Type B pancreatic cell (in vitro differentiated cells): ENCODE measurements at places on chromosomes 1 and 21.

- peak; percentile 52 for DNase-seq
Observed at GRCh38 chr1:203276408-203276807, 28.9 kb upstream of the BTG2 start.

DNA sequence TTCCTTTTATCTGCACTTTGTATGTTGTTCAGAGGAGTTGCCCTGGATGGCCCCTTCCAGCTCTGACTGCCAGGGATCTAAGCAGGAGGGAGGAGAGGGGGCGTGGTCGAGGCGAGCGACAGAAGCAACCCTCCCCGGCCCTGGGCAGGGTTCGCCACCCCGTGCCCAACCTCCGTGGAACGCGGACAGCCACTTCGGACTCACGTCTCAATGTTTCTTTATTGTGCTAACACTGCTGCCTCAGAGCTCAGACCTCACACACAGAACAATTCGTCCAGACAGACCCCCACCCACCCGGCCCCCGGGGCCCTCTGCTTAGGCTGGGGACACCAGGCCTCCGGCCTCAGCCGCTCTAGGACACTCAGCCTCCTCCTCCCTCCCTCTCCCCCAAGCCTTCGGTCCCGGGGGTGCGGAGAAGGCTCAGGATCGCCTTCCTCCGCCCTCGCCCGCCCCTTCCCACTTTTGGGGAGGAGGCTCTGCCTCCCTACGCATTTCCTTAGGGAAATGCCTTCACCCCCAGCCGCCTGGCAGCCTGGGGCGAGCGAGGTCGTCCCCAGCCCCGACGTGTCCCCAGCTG, 8.3 kb downstream of the VSIG8 start:
- no peak for DNase-seq

- no peak for DNase-seq
Observed at GRCh38 chr21:36070999-36071398, 1.2 kb downstream of the CBR1 start.

DNA sequence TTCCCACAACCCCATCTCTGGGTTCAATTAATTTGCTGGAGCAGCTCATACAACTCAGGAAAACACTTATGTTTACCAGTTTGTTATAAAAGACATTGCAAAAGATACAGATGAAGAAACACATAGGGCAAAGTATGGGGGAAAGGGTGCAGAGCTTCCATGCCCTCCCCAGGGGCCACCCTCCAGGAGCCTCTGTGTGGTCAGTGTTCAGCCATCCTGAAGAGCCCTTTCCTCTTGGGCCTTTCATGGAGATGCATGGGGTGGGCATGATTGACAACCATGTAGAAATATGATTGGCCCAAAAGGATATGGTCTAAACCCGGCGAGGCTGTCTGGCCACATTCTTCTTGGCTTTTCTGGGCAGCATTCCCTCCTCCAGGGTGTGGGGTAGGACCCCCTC, 56.8 kb upstream of the PDE9A start:
- no peak for DNase-seq

DNA sequence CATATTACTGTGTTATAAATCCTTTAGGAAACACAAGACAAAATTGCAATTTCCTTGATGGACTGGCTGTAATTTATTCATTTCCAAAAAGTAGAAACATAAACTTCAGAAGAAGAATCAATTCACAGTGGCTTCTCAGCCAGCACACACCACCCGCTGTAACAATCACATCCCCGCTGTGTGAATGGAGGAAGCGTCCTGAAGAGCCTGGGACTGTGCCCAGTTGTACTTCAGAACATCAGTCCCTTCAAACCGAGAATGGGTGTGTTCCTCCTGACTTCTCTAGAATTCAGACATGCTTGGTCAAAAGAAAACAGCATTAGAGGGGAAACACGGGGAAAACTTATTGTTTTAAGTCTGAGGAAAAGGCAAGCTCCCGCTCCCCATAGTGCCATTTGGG, 28.8 kb upstream of the CD84 start:
- no peak for DNase-seq

- DNase-seq, result no peak
Observed at GRCh38 chr1:154320882-154321608, at the start of gene AQP10. TSS of gene AQP10 (plus strand) at chr1:154321093. CDS start at chr1:154321156, 63 bp downstream.

DNA sequence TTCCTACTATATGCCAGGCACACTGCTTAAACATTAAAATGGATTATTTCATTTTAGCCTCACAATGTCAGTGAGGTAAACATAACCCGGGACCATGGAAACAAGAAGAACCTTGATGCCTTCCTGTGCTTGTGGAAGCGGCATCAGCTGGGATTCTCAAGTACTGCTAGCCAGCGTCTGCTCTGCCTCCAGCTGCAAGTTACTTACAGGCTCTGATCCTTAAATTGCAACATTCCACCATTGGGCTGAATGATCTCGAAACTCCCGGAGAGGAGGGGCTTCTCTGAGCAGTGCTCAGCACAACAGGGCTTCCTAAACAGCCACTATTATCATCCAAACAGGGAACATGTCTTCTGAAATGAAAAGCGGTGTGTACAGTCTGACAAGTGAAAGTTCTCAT, 6.7 kb upstream of the MAN1C1 start:
- DNase-seq, result peak; percentile 8

DNA sequence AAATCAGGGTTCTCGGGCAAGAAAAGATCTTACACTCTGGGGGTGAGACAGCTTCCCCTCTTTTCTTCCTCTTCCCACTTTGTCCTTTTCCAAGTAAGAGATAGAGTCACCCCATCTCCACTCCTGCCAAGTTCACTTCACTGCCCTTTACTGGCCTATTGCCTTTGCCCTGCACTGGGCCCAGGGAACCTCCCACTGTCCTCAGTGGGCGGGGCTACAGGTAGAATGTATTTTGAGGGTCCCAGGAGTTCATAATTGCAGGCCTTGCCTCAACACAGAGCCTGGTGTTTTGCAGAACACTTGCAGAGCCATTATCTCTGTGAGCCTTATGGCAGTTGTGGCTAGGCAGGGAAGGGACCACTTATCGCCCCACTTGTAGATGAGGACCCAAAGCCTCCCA, 3.3 kb downstream of the AMPD2 start:
- no peak for DNase-seq

- DNase-seq, result no peak
Observed at GRCh38 chr1:2506901-2507565, 19.4 kb downstream of the PANK4 start.

DNA sequence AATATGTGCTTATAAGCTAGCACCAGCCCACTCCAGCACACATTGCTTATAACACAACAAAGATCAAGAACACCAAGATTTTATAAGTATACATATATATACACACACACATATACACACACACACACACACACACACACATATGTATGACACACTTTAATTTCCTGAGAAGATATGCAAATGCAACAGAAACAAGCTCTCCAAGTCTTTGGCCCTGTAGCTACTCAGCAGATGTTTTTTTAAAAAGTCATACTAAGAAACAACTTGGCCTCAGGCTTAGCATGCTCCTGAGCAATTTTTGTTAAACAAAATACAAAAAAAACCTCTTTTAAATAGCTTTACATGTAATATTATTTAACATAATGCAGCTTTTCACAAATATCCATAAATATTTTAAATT, 11.1 kb downstream of the TNFSF18 start:
- DNase-seq, result no peak

DNA sequence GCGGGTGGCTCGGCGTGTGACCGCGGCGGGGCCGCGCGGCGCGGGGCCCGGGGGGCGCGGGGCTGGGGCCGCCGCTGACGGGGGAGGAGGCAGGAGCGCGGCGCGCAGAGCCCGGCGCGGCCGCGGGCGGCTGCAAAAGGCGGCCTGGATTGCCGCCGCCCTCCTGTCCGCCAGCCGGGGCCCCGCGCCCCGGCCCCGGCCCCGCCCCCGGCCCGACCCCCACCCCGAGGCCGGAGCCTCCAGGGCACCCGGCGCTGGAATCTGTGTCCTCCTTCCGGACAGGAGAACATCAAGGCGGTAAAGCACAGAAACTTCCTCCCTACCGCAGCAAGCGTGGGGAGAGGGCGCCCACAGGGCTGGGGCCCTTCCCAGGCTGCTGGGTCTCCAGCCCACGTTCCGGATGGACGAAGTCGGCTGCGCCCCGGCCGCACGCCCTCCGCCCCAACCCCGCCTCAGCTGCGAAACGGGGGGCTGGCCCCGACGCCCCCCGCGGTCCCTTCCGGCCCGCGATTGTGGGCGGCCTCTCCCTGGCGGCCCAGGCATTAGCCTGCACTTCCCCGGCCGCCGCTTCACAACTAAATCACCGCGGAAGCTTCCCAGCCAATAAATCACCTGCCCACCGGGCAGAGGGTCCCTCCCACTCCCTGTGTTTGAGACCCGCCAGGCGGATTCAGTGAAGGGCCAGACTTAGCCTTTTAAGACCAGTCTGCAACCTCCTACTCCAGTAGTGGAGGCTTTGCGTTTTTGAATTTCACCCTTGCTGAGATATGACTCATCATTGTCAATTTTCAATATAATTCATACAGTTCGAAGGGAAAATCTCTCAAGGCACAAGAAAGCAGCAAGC, 106.0 kb downstream of the SLC45A1 start:
- DNase-seq, result peak; percentile 87

DNA sequence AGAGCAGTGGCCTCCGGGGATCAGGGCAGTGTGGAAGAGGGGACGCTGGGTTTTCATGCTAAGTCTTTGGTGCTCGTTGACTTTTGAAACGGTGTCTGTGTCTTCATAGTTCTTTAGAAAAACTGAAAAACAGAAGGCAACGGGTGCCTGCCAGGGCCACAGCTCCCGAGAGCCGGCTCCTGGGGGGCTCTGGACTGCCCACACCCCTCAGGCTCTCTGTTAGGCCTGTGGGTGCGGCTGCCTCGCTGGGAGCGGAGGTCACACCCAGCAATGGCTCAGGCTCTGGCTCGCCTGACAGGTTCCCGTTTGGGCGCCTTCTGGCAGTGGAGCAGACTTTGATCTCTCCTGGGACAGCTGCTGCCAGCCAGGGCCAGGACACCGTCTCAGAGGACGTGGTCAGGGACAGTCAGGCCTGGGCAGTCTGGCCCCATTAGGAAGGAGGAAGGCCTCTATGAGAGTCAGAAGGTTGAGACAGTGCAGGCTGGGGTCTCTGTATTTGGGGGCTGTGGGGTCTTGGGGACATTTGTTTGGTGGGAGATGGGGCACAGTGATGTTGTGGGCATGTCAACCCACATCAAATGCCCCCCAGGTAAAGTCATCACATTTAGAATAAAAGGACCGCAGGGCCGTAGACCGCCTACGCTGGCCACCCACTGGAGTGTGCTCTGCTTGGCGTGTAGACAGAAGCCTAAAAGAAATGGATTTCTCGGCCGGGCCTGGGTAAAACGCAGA, 5.6 kb downstream of the ARHGEF16 start:
- no peak for DNase-seq

DNA sequence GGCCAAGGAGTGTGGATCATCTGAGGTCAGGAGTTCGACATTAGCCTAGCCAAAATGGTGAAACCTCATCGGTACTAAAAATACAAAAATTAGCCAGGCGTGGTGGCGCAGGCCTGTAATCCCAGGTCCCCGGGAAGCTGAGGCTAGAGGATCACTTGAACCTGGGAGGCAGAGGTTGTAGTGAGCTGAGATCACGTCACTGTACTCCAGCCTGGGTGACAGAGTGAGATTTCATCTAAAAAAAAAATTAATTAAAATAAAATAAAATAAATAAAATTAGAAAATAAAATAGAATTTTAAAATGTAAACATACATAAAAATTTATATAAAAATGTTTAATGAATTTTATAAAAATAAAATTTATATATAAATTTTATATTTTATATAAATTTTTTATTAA, 5.8 kb upstream of the VPS26C start:
- no peak for DNase-seq

- no peak for DNase-seq
Observed at GRCh38 chr1:94804442-94804837, 15.7 kb upstream of the SLC44A3 start.

DNA sequence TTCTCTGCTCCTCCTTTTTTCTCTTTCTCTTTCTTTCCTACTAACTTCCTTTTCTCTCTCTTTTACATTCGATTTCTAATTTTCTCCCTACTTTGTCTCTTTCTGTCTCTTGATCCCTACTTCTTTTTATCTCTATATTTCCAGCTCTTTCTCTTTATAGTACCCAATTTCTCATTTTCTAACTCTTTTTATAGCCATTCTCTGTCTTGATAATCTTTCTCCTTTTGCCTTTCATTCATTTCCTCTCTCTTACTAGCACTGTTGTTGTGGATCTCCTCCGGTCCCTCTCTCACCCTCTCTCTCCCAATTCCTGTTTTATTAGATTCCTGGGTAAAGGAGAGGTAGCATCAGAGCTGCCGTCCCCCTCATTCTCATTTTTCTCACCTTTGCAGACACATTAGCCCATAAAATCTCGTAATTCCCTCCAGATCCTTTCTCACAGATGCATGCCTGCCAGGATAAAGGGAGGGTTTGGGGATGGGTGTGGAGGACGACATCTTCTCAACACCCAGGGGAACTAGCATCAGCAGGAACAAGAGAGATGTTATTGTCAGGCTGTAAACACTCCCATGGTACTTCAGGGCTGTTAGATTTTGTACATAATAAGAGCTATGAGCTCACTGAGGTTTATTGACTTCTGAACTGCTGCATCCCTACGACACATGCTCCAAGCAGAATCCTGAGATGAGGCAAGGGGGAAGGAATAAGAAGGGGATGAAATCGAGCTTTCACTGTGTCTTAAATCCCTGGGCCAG, 159.0 kb upstream of the GALNT2 start:
- no peak for DNase-seq
